ENCODE measurements at places on chromosomes 1 and 21. TPM values are rescaled to one million over a fixed set of nuclear protein-coding genes. Genes with fewer than 3 reads are reported as not detected.
A peak's percentile ranks its signal among the peaks of the same experiment; 100 is the strongest.

The FAAH gene
- total RNA-seq: 5.6 TPM

DNA sequence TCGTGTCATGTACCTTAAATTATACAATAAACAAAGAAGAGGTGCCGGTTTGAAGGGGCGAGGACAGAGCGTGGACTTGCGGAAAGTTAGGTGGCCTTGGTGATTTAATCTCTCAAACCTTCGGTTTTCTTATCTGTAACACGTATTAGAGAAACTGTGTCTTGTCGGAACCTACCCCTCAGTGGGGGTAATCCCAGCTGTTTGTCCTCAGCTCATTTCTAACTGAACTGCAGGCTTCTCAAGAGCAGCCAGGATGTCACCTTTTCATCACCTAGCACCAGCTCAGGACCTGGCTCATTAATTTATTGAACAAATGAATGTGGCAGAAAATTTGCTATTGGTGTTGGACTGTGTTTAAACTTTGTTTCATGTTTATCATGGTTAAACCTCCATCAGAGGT lies 31.2 kb downstream of the ITSN1 start:
- no peak for DNase-seq

The ESPN gene
- not detected for total RNA-seq

- DNase-seq: no peak
Observed at GRCh38 chr1:8752411-8752810, 65.0 kb downstream of the RERE start.

DNA sequence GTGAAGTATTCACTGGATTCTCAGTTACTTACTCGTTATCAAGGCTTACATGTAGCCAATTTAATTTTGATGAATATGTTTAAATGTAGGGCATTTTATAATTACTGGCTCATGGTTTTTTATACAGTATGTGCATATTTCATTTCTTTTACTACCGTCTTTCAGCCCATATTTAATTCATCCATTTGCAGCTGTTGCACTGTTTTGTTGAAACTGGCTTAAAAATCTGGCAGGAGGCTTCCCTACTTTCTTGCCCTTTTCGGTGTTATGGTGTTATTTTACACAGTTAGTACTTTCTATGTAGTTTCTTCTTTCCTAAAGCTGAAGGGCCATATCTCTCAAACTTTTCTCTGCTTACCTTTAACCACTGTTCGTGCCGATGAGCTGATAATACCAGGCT lies 54.2 kb downstream of the ITSN1 start:
- DNase-seq: no peak

DNA sequence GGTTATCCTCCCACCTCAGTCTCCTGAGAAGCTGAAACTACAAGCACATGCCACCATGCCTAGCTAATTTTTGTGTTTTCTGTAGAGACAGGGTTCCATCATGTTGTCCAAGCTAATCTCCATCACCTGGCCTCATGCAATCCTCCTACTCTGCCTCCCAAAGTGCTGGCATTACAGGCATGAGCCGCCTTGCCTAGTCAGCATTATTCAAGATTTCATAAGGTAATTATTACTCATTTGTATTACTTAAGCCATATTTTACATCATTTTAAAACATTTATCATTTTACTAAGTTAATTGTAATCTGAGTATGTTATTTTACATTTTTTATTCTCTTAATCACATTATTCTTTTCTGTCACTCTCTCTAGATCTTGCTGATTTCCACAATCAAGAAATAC lies 1575.6 kb downstream of the NCAM2 start:
- no peak for DNase-seq

The BSND gene
- total RNA-seq: not detected

The ADGRL2 gene
- total RNA-seq: not detected

- no peak for DNase-seq
Observed at GRCh38 chr1:21072721-21073120, 104.0 kb downstream of the EIF4G3 start.

DNA sequence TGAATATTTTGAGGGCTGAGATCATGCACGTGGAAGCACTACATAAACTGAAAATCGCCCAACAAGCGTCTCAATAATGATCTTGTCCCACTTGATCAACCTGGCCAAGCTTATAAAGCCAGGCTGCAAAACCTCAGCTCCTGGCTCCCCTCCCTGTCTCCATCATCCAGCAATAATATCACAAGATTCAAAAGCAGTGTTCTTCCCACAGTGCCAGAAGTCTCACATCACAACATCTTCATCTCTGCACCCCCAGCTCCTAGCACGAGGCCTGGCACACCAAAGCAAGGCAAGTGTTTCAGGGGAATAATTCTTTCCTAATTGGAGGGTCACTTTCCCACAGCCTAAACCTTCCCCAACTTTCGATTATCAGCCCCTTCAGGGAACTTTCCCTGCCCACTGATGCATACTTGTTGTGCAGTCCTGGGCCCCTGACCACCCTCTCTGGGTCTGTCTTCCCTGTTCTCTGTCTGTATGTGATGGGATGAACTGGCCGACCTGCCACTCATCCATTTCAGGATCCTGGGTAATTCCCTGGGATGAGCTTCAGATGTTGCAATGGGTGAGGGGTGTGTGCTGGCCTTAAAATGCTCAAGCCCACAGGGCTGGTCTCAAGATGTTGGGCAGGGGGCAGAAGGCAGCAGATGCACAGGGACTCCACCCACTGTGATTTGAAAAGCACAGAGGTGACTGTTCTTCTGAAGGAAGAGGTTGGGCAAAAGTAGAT lies 129.0 kb downstream of the DMRTB1 start:
- DNase-seq: no peak

DNA sequence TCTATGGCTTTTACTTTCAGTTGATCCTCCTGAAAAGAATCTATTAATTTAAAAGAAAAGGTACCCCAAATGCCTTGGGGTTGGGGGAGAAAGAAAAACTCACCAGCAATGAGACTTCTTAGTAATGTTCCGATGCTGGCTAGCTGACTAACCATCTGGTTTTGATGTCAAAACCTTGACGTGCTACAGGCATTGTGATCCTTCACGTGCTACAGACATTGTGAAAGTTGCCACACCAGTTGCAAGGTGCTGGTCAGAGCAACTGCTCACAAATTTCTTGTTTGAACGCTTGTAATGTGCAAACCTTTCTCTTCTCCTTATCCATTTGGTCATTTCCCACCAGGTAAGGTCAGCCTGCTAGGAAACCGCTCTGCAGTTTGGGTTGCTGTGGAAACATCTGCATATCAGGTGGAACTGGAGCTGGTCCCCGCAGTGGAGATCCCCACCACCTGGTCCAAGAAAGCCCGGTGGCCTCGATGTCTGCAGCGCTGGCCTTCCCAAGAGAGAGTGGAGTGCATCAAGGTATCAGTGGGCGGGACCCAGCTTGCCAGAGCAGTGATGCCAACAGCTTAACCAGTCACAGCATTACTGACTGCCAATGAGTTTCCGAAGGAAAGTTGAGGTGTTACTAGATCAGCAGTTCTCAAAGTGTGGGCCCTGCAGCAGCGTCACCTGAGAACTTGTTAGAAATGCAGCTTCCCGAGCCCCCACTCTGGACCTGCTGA lies 16.1 kb downstream of the MAB21L3 start:
- DNase-seq: no peak

The CNIH3 gene
- total RNA-seq: 1.8 TPM

GRCh38 chr1:154759196-154759595 lies 110.9 kb downstream of the KCNN3 start:
- no peak for DNase-seq

DNA sequence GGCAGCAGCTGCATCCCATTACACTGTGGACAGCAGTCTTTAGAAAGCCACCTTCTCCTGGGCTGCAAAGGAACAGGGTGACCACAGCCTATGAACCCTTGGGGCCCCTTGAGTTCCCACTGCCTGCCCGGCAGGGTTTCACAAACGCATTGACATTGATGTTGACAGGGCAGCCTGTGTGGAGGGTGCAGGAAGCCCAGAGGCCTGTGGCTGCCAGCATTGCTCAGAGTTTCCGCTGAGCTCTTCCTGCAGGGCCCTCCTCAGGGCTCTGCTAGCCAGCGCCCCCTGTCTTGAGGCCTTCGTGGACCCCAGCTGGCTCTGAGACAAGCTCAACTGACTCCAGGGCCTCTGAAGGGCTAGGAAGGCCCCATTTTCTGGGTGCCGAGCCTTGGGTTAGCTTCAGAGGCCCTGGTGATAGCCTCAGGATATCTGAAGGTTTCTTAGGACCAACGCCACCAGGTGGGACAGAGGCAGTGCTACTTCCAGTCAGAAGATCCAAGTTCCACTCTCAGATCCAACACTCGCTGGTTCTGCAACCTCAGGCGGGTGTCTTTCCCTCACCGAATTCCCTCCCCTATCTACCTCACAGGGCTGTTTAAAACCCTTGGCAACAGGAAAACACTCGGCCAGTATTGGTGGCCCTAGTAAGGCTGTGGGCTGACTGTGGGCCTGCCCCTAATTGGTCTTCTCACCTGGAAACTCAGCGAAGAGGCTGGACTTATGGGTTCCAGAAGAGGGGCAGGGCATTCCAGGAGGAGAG lies 27.2 kb upstream of the EPS8L3 start:
- DNase-seq: peak; percentile 34

DNA sequence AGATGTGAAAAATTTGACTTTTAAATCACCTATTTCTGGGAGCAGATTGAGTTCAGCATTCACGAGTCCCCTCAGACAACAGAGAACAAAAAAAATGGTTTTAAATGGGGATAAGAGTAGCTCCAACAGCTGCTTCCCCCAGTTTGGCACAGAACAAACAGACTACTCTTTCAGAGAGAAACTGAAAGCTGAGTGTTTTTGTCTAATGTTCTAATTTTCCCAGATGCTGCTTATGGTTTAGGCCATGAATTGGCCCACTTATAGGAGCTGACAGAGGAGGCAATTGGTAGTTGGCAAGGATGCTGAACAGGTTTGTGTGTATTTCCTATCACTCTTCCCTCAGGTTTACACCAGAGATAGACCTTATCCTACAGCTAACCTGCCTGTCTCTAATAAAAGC lies 1637.4 kb upstream of the PRMT6 start:
- DNase-seq: no peak

The ELAPOR1 gene
- 1.7 TPM for total RNA-seq

GRCh38 chr1:222546548-222547259 lies 1.2 kb downstream of the HHIPL2 start:
- DNase-seq: no peak

DNA sequence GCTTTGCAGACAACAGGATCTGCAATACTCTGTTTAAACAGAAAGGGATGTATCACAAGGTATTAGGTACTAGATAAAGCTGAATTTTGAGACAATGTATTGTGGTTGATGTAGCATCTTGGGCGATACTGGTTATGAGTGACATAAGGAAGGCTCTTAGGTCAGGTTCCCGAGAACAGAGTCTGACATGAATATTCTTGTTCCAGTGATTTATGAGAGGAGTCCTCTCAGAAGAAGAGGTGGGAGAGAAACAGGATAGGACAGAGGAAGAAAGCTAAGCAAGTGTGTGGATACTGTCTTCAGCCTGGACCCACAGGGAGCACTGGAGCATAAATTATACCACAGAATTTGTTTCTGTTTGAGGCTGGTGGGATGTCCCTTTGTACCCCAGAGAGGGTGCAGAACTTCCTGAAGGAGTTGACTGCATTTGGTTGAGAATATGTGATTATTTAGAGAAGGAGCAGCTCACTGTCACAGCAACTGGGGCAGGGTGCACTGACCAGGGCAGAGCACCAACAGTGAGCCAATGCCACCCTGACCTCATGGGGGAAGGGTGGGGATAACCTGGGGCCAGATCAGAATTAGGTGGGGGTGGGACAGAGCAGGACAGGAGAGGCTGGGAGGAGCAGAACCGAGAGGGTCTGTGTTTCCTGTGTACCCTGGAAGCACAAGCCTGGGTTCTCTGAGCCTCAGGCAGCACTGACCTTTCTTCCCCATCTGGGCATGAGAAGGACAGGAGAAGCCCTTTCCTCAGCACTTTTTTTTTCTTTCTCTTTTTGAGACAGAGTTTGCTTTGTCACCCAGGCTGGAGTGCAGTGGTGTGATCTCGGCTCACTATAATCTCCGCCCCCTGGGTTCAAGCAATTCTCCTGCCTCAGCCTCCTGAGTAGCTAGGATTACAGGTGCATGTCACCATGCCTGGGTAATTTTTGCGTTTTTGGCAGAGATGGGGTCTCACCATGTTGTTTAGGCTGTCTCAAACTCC lies 36.3 kb upstream of the SLC6A9 start:
- peak; percentile 42 for DNase-seq

The ECM1 gene
- 1.9 TPM for total RNA-seq

DNA sequence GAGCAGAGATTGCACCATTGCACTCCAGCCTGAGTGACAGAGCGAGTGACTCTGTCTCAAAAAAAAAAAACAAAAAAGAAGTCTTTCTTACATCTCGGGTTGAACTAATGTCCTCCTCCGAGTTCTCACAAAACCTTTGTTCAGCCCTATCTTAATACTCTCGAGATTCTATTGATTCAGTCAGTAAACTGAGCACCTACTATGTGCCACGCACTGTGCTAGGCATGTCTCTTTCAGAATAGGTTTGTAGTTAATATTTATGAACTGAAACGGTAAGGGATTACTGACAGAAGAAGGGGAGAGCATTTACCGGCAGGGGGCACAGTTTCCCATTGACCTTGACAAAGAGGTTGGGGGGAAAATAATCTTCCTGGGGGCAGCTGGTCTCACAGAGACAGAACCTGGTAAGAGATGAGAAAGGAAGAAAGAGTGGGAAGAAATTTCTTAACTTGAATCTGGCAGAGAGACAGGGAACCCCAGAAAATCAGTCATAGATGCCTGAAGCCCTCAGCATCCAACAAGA lies 3.4 kb downstream of the PIAS3 start:
- DNase-seq: no peak

The MXRA8 gene
- not detected for total RNA-seq

The SLC44A3 gene
- not detected for total RNA-seq

The FLVCR1 gene
- total RNA-seq: 19.2 TPM

DNA sequence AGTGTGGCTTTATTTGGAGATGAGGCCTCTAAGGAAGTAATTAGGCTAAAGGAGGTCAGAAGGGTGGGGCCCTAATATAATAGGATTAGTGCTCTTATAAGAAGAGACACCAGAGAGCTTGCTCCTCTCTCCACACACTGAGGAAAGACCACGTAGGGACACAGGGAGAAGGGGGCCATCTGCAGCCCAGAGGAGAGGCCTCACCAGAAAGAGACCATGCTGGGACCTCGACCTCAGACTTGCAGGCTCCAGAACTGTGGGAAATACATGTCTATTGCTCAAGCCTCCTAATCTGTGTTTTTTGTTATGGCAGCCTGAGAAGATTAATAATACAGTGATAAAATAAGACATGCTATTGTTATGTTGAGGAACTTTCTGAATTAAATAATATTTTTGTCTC lies 8.3 kb downstream of the RCAN1 start:
- DNase-seq: no peak

DNA sequence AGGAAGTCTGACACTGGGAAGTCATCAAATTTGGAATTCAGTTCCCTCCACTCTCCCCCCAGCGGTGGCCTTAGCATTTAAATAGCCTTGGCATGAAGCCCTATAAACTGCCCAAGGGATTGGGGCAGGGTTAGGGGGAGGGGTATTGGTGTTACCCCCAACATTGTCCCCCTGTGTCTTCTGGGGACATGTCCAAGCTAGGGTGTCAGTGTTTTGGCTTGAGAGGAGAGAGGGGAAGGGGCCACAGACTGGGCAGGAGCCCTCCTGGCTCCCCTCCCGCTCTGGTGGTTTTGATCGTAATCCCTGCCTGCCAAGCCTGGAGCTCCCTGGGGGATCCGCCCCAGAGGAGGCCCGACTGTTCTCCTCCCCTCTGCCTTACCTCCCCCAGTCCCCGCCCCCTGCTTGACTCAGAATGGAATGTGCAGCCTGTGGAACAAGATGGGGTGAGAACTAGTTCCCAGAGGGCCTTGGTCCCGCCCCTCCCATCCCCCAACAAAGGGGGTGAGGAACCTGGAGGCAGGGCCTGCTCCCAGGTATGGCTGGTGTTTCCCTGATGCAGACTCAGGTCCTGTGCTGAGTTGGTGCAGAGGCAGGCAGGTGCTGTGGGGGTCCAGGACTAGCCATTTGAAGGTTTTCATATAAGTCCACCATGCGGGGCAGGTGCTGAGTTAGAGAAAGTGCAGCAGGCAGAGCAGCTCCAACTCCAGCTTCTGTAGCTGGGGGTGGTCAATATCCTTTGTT lies 7.4 kb downstream of the SOX13 start:
- DNase-seq: no peak
